Neural crest cell (in vitro differentiated cells): ENCODE measurements at places on chromosomes 12 and 14.

GRCh38 chr14:58398895-58399294 is 3.2 kb downstream of the TOMM20L start:
- no peak for DNase-seq

- no peak for DNase-seq
These were observed 1.4 kb downstream of the RFC5 start for GRCh38 chr12:118017926-118018325.

GRCh38 chr14:29554335-29554734 is 373.3 kb downstream of the PRKD1 start:
- DNase-seq = no peak

DNA sequence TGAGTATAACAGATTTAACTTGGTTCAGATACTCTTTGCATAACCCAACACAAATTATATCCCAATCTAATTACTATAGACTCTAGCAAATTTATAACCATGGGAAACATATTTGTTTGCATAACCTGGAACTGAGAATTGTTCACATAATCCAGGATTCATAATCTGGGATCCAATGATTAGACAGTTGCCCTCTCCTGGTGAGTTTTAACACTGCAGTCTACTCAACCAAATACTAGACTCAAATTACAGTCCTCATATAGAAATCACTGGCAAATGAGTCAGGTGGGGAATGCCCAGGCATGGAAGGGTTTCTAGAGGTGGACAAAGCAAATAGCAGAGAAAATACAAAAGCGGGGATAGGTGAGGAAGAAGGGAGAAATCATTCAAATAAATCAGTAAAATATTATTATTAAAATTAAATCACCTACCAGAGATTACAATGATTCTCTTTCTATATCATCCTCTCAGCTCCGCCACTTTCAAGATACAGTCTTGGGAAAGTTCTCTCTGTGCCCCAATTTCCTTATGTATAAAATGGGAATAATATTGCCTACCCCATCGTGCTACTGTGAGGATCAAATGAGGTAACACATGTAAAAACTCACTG is 9.4 kb downstream of the GCH1 start:
- no peak for DNase-seq

- DNase-seq = no peak
These were observed 26.4 kb upstream of the FGF6 start for GRCh38 chr12:4472046-4472445.

GRCh38 chr12:48946205-48946604 is 11.1 kb downstream of the ARF3 start:
- DNase-seq = no peak

GRCh38 chr14:52950898-52951680 is at the start of gene FERMT2:
Gene FERMT2 (minus strand): TSS chr14:52951050. CDS start chr14:52950568, 482 bp downstream.
- peak; percentile 85 for DNase-seq

DNA sequence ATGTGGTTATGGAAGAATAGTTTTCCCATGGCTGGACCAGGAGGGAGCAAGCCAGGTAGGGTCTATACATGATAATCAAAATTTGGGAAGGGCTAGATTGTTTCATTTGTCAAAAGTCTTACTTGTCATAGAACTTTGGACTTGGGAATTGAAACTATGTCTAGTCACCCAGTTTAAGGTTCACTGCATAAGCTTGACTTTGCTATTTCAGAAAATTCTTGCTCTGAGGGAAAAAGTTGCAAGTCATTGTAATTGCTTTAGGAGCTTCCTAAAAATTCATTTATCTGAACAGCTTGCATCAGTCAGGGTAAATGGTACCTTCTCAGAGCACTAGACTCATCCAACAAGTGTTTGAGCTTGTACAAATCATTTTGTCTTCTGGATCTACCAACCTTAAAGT is 1194.7 kb downstream of the GALC start:
- no peak for DNase-seq

GRCh38 chr14:70655110-70655826 is 13.6 kb downstream of the TTC9 start:
- no peak for DNase-seq

DNA sequence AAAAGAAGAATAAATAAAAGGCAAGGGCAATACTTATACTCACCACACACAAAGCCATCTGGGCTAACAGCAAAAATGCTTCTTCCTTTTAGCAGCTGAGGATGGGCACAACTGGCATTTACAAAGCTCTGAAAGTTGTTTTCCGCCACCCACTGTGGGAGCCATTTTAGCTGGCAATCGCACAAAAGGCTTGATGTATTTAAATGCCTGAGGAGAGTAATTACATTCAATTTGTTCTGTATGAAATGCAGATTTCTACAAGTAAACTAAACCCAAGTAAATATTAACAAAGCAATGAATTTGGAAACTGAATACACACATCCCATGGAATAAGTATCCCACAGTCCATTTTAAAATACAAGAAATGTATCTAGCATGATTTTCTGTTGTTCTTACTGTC is 37.5 kb downstream of the LRIG3 start:
- DNase-seq = no peak

GRCh38 chr14:54252072-54252730 is 144.6 kb upstream of the CDKN3 start:
- no peak for DNase-seq

DNA sequence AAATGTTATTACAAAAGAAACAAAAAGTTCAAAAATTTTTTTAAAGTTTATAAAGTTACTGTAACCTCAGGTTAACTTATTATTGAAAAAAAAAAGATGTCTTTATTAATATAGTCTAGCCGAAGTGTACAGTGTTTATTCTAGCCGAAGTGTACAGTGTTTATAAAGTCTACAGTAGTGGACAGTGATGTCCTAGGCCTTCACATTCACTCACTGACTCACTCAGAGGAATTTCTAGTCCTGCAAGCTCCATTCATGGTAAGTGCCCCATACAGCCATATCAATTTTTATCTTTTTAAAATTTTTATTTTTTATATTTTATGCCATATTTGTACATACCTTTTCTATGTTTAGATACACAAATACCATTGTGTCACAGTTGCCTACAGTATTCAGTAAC is 10.4 kb downstream of the ATG2B start:
- no peak for DNase-seq

DNA sequence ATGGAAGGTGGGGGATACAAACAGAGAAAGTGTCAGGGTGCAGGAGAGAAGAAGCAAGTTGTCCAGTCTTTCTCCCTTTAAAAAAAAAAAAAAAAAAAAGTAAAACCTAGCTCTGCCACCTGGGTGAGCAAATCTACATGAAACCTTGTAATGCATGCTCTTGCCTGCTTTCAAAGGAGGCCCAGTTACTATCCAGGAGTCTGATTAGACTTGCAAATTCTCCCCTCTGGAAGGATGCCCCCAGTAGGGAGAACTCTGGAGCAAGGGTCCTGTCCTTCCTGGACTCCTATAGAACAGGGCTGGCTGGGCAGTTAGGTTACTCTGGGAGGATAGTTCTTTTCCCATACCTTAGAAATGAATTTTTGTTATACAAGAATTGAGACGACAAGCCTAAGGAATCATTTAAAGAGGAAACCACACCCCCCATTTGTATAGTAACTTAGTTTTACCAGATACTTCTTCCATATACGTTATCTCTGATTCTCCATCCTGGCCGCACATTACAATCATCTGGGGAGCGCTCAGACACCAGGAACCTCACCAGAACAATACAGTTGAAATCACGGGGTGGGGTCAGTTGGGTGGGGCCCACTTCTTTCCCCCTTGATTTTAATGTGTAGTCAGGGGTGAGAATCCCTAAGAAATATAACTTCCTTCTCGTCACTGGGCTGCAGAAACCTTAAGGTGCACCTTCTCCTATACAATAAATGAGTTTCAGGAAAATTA is 30.5 kb downstream of the RAB35 start:
- no peak for DNase-seq

DNA sequence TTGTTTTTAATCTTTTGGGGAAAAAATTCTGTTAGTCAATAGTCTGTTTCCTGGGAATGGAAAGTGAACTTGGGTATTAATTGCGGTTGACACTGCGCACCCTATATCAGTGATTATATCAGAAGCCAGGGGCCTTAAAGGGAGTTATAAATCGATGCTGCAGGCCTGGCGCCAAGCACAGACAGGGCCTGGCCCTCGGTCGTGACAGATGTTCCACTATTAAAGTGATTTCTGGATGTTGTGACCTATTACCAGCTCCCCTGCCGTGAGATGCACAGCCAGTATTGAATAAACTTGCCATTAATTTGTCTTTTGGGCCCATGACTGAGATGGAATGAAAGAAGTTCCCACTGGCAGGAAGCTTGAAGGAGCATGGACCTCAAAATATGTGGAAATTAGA is 45.1 kb upstream of the KITLG start:
- no peak for DNase-seq

GRCh38 chr14:39558525-39558924 is 126.3 kb upstream of the FBXO33 start:
- DNase-seq = no peak

GRCh38 chr12:102215992-102216691 is 18.5 kb upstream of the PMCH start:
- no peak for DNase-seq

DNA sequence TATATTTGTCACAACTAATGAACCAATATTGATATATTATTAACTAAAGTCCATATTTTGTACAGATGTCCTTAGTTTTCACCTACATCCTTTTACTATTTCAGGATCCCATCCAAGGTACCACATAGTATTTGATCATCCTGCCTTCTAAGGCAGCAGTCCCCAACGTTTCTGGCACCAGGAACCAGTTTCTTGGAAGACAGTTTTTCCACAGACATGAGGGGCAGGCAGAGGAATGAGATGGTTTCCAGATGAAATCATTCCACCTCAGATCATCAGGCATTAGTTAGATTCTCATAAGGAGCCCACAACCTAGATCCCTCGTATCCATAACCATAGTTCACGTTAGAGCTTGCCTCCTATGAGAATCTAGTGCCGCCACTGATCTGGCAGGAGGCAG is 82.8 kb upstream of the BCL2L14 start:
- no peak for DNase-seq

DNA sequence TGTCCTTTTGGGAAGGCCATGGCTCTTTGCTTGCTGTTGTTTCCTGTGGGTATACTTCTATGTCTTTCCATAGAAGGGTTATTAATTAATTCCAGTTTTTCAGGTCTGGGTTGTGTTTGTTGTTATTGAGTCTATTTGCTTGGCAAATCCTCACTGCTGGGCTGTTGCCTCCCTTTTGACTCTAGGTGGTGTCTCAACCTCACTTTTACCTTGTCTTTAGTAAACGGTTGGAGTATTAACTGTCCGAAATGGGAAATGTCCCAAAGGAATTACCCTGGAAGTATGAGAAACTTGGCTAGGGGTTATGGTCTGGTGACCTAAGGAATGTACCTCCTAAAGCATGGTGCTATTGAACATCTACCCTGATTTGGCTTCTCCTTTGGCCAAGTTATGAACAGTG is 16.7 kb downstream of the PRH1 start:
- no peak for DNase-seq

DNA sequence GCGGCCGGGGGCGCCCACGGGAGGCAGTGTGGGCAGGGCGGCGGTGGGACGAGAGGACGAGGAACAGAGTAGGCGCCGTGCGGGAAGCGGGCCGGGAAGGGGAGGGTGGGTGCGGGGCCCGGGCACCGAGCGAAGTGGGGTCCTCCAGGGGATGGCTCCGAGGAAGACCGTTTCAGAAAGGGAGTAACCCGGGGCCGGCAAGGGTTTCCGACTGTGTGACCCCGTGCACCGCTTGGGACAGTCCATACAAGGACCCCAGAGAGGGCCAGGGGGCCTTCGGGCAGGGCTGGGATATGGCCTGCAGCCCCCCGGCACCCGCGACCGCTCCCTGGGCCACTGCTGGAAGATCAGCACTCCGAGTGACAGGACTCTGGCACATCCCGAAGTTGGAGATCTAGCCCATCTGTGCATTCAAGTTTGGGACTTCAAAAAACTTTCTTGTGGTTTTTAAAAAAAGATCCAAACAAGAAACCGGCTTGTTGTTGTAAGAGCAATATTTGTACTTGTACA is 448 bp downstream of the TSPAN9 start:
- DNase-seq = peak; percentile 18

GRCh38 chr14:75369506-75369905 is 58.3 kb upstream of the JDP2 start:
- DNase-seq = no peak

GRCh38 chr12:3683670-3684069 is 69.2 kb downstream of the CRACR2A start:
- DNase-seq = no peak

DNA sequence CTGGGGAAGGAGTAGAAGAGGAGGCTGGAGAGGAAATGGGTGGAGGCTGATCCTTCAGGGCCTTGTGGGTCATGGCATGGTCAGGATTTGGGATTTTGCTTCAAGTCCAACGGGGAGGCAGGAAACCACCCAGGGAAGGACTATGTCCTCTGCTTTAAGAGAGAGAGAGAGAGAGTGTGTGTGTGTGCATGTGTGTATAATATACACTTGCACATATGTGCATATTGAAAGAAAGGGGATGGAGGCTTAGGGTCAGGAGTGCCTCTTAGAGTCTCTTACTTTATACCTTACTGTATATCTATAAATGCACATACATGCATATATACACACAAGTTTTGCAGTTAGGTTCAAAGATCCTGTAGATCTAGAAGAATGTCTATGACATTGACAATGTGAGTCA is 94.8 kb downstream of the RGS6 start:
- no peak for DNase-seq

DNA sequence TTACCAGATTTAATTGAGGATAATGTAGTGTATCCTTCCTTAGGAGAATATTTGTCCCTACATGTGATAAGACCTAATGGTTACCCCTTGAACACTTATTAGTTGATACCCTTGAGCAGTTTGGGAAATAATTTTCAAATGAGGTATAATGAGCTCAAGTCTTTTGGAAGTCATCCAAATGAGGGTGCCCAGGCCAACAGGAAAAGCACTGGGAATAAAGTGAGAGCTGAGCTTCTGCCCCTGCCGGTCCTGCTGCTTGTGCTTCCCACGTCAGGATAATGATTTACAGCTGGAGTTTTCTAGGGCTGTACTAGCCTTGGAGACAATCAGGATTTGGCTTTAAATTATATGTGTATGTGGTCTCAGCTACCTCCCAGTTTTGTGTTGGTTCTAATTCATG is 178.8 kb upstream of the FRMD6 start:
- no peak for DNase-seq

DNA sequence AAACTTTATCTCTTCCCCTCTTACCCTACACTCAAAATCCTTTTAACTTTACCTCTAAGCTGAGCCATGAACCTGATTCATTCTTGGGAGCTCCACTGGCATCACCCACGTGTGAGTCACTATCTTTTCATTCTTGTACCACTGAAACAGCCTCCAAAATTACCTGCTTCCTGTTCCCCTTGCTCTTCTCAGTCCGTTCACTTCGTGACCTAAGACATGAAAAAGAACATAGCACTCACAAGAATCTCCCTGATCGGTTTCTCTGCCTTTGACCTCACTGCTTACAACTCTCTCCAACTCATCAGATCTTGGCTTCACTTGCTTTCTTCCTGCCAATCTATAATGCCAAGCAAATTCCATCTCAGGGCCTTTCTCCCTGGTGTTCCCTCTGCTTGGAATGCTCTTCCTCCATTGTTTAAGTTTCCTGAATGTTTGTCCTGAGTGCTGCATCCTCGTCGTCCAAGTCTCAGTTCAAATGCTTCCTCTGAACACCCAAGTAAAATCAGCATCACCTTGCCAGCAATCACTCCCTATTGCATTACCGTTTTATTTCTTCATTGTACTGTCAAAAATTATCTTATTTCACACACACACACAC is 9.2 kb downstream of the GLIPR1 start:
- no peak for DNase-seq

GRCh38 chr14:105187116-105187515 is 6.0 kb upstream of the NUDT14 start:
- no peak for DNase-seq
